ENCODE measurements at places on chromosomes 12 and 14.

GRCh38 chr12:78645956-78646355 lies 218.6 kb upstream of the SYT1 start:
- no peak for DNase-seq

DNA sequence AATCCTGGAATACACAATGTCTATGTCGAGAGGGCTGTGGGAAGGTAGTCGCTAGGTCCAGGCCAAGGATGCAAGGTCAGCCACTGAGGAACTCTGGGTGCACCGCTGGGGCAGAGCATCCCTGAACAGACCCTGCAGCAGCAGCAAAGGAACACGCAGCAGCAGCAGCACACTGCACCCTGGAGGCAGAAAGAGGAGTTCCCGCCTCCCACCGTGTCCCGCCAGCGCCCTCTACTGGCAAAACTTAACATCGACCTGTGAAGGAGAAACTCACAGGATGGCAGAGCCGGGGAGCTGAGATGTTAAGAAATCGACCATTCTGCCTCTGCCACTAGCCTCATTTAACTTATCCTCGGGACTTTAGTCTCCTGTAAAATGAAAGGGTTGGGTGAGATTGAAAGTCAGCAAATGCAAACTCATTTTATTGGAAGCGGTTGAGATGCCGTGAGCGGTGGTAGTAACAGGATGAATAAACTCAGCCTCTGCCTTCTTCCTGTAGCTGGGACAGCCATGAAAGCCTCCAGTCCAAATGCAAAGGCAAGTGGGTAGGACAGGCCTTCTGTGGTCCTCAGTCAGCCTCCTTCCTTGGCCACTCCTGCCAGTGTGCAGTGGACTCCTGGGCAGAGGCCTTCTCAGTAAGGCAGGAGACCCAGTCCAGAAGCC lies 45.6 kb downstream of the STAB2 start:
- DNase-seq = peak; percentile 44

GRCh38 chr14:51139121-51139681 lies 44.3 kb upstream of the TRIM9 start:
- DNase-seq = peak; percentile 10

DNA sequence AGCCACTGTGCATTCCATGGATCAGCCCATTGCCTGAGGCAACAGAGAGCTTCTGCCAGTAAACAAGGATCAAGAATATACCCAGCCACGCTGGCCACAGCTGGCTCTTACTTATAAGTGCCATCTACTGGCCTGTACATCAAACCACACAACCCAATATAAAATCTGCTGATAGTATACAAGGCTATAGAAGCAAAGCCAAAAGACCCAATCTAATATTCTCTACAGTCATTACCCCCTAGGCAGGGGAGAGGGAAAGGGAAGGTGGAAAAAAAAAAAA lies 4.4 kb upstream of the FAM186B start:
- DNase-seq = no peak

GRCh38 chr12:2856051-2856450 lies 788 bp downstream of the TEX52 start:
- DNase-seq = no peak

GRCh38 chr12:86331012-86331411 lies 74.8 kb upstream of the MGAT4C start:
- DNase-seq = no peak

DNA sequence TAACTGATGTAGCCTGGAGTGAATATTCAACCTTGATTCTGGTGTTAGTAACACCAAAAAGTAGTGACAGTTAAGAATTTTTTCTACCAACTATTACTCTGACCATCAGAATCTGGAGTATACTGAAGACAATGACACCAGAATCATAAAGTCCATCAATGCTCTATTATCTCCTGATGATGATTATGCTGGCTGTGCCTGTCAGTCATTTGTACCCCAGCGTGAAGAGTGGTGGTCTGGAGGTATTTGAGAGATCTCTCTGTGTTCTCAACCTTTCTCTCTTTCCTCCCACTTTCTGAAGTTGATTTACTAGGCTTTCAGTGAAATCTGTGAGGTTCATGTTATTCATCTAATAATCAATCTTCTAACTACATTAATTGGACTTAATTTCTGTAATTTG lies 615.4 kb downstream of the SLC16A7 start:
- DNase-seq = no peak

- no peak for DNase-seq
Observed at GRCh38 chr14:99717682-99718013, 33.5 kb downstream of the CYP46A1 start.

GRCh38 chr12:59403259-59403932 lies 192.4 kb upstream of the SLC16A7 start:
- peak; percentile 39 for DNase-seq

GRCh38 chr12:39277416-39277815 lies 165.5 kb downstream of the KIF21A start:
- no peak for DNase-seq

- DNase-seq = peak; percentile 17
Observed at GRCh38 chr14:35883677-35884293, 57.6 kb downstream of the BRMS1L start.

DNA sequence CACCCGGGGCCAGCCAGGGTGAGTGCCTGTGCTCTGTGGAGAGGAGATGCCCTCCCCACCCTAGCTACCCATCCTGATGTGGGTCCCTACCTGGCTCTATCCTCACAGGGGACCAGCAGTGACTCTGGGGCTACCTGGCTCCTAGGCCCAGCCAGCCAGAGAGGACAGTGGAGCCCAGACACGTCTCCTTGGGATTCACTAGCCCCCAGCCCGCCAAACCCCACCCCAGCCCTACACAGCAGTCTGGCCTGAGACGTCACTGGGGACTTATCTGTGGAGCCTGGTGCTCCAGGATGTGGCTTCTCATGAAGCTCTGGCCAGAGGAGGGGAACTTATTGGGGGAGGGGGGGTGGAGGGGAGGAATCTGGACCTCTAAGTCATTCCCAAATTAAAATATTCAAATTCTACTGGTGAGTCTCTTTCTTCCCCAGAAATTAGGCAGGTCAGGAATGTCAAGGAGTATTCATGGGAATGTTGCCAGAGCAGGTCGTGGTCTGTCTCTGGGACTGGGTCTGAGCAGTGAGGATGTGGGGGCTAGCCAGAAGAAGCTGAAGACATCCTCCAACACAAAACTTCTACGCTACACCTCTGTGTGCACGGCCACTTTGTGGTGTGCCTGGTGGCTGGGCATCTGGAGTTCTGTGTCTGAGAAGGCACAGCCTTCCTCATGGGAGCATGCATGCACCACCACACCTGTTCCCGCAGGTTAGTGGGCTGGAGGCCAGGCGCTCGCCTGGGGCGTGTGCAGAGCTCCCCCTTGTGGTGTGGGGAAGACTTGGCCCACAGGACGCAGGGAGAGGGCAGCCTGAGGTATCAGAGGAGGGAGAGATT lies 2.7 kb downstream of the CMTM5 start:
- peak; percentile 59 for DNase-seq

GRCh38 chr14:89427426-89428172 lies 10.6 kb upstream of the FOXN3 start:
- no peak for DNase-seq

- no peak for DNase-seq
Observed at GRCh38 chr12:121513464-121514183, 67.2 kb downstream of the KDM2B start.

- DNase-seq = no peak
Observed at GRCh38 chr14:89293314-89293916, 123.6 kb downstream of the FOXN3 start.

- DNase-seq = no peak
Observed at GRCh38 chr14:64689289-64689688, 14.9 kb upstream of the PLEKHG3 start.

- DNase-seq = peak; percentile 31
Observed at GRCh38 chr14:106842687-106843086, 1316.3 kb downstream of the TMEM121 start.

- DNase-seq = peak; percentile 48
Observed at GRCh38 chr14:55354500-55354899, 57.1 kb downstream of the ATG14 start.

DNA sequence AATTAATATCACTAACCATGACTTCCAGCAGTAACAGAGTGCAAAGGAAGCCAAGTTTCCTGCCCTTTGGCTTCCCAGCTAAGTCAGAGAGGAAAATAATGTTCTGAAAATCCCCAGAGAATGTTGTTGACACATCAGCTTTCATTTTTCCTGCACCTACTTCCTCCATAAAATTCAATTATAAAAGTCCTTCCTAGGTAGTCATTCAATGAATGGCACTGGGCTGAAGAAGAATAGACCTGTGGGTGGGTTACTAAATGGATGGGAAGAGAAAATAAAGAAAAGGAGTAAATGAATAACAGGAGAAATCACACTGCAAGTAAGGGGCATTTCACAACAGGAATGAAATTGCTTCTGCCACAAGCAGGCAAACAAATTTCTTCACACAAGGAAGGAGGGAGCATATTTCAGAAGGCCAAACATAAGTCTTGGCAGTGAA lies 73.2 kb upstream of the MDM1 start:
- DNase-seq = no peak

DNA sequence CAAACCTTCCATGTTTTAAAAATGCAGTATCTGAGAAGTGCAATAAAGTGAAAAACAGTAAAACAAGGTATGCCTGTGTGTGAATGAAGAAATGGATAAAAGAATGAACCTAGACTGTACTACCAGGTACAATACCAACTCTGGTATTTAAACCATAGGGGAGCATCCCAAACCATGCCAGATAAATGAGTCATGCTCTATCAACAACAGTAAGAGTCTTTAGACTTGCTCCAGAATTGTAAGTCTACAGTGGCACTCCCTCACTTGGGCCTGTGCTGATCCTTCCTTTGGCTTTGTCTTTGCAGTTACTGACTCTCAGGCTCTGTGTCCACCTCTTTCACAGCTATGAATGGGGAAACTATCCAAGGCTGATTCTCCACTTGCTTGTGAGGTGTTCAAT lies 38.1 kb downstream of the BBS10 start:
- DNase-seq = no peak

GRCh38 chr14:51844081-51844881 lies 16.1 kb upstream of the GNG2 start:
- no peak for DNase-seq

GRCh38 chr14:99360774-99361595 lies 89.0 kb upstream of the BCL11B start:
- no peak for DNase-seq

Data from mucosa of gallbladder (tissue), 1 donor.